ENCODE measurements at places on chromosomes 2 and 18.

DNA sequence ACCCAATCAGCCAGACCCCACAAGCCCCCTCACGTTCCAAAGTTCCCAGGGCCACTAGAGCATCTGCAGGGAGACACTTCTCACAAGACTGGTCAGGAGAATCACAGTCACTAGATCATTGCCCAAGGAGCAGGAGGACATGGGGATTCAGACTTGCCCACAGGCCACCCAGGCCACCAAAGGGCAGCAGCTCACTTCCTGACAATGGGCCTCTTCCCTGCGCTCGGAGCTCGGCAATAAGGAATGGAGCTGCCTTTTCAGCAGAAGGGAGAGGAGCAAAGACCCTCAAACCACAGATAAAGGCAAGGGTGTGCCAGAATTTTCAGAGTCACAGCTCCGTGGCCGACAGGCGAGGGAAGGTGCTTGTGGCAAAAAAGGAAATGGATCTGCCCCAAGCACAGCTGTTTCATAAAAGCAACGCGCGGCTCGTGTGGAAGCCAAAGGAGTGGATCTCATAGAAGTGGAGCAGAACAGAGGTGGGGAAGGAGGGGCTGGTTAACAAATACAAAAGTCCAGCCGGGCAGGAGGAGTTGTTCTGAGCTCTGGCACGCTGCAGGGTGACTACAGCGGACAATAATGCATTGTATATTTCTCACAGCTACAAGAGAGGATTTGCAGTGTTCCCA is 72.1 kb downstream of the EDAR start:
- no peak for DNase-seq

GRCh38 chr18:41923446-41923845 is 31.6 kb upstream of the PIK3C3 start:
- no peak for DNase-seq

GRCh38 chr2:121898483-121898882 is 143.0 kb downstream of the TSN start:
- DNase-seq: no peak

GRCh38 chr2:95040426-95040825 is 14.9 kb downstream of the MAL start:
- DNase-seq: no peak

- DNase-seq: no peak
Measured at GRCh38 chr2:134079373-134079772, 174.5 kb upstream of the MGAT5 start.

- no peak for DNase-seq
Measured at GRCh38 chr2:150916467-150917396, 344.9 kb downstream of the RBM43 start.

DNA sequence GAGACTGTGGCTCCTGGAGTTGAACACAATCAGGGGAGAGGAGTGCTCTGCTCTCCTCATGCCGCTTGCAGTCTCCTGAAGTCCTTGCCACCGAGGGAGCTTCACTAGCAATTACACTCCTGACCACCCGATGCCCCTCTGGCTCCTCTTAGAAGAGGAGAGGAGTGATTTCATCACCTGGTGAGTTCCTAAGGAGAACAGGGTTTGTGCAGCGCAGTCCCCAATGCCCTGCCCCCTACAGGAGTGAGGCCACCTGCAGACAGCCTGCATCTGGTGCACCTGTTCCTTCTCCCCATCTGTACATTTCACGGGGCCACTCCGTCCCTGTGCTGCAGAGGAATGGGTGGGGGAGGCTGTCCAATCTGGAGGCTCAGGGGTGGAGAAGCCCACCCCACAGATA is 267.2 kb downstream of the HRH4 start:
- DNase-seq: no peak
